NCI-H460 (cell line): ENCODE measurements at places on chromosomes 2 and 18. TPM values are rescaled to one million over a fixed set of nuclear protein-coding genes. Genes with fewer than 3 reads are reported as not detected.

SULT1C4 gene
- not detected in 2 replicates for total RNA-seq

DNA sequence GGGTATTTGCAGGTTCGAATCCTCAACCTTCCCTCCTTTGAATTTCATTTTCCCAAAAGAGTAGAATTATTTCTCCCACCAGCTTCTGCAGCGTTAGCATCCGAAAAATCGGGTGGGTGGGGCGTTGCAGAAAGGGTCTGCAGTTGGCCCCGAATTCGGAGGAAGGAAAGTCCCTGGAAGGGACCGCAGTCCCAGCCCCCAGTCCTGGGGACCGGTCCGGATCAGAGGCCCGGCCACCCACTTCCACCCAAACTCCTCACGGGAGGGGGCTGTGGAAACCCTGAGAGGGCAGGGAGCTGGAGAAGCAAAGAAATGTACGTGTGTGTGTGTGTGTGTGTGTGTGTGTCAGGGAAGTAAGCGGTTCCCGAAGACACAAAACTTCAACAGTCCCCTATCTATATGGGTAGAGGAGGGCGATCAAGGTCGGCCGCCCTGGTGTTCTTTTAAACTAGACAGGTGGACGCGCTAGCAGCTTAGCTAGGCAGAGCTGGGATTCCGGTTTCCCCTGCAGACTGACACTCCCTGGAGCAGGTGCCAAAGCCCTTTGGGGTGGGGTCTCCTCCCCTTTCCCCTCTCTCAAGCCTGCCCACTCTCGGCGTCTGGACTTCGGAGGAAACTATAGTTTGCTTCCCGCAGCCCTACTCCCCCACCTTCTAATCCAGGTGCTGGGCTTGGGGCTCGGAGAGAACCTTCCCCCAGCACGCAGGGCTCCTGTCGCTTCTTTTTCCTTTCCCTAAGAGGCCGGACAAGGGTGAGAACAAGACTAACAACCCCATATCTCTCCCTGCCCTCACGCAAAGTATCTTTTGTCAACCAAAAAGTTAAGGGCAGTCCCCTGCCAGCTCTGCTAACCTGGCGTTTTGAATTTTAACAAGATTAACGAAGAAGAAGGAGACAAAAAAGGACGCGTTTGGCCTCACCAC, 4.8 kb upstream of the ONECUT2 start:
- DNase-seq, result no peak

- DNase-seq, result no peak
Measured at GRCh38 chr18:44693030-44693784, 12.5 kb downstream of the SETBP1 start.

DNA sequence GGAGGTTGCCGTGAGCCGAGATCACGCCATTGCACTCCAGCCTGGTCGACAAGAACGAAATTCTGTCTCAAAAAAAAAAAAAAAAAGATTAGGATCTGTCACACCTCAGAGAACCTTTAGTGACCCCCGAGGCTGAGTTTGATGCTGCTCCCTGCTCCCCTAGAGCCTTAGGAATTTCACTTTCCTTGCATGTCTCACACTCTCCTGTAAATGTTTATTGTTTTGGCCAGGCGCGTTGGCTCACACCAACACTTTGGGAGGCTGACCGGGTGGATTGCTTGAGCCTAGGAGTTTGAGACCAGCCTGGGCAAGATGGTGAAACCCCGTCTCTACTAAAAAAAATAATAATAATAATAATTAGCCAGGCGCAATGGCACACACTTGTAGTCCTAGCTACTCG, 31.5 kb downstream of the SRSF7 start:
- DNase-seq, result no peak

- peak; percentile 96 for DNase-seq
Measured at GRCh38 chr18:9743200-9744016, 35.3 kb downstream of the RAB31 start.

PRSS56 gene
- total RNA-seq, result not detected in 2 replicates

GRCh38 chr2:36663851-36664695, 32.4 kb upstream of the VIT start:
- DNase-seq, result peak; percentile 88

DNA sequence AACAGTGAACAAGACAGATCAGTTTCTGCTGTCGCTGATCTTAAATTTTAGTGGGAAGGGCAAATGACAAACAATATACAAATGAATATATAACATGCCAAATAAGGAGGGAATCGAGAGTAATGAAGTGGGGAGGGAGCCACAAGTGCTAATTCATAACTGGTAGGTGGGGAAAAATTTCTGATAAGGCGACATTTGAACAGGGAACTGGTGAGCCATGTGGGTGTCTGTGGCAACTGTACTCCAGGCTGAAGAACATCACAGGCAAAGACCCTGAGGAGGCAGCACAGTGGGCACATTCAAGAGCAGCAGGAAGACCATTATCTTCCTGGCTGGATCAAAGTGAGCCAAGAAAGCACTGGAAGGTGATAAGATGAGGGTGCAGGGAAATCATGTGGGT, 51.6 kb upstream of the CD28 start:
- DNase-seq, result no peak

DNA sequence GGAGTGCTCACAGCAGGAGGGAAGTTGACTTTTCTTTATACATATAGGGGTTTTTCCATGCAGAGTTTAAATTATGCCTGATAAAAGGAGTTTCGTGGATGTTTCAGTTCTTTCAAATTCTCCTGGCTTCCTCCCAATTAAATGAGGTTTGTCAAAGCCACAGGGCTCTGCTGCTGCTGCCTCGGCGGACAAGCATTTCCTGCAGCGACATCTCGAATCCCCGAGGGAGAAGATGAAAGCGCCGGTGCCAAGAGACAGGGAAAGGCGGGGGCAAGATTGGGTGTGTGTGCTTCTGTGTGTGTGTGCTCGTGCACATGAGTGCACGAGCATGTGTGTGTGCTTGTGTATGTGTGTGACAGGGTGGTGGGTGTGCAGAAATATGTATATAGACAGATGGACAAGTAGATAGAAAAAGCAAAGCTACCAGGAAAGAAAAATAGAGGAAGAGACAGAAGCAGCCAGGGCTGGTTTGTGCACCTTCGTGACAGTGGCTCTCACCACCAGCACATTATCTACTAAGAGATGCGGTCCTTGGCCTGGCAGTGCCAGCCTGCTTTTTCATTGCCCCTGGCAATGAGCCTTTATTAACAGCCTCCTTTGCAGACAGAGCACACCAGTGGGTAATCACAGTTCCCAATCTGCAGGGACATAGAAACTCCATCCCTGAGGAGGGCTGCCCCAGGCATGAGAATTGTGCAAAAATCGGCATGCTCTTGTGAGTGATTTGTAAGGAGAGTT, 76.2 kb downstream of the CDK15 start:
- DNase-seq, result no peak

SLC16A14 gene
- 27.6 and 28.4 TPM in 2 replicates for total RNA-seq

DNA sequence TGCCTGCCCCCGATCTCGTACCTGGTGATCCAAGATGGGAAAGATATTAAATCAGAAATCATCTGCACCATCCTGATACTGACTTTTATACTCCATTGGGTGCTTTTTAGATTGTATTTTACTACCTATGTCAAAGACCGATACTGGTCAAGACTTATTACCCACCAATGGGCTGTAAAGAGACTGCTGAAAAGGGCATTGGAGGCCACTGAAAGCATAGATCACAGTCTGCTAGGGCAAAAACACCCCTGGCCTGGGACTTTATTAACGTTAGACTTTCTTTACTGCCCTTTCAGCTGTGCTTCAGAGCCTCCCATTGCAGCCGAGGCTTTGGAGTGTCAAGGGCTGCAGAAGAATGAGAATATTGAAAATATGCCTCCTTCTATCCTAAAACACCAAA, 472.8 kb upstream of the DDX18 start:
- DNase-seq, result no peak

GRCh38 chr2:64025741-64026140, 6.5 kb upstream of the VPS54 start:
- no peak for DNase-seq

DNA sequence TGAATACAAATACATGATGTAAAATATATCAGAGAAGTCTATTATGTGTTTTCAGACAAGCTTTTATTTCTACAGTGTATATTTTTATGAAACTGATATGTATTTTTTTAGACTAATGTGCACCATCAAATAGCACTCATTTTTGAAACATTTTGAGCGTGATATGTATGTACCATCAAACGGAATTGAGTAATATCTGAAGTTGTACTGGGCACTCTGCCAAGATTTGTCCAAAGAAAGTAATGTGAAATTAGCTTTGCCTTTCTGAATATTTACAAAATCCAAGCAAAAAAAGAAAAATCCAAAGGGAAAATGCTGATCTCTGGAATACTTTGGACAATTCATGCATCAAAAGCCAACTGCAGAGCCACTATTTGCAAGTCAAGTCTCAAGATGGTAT, 972.0 kb downstream of the DPP10 start:
- DNase-seq, result no peak

GRCh38 chr18:3264362-3264761, 2.4 kb downstream of the MYL12B start:
- DNase-seq, result no peak

SPP2 gene
- total RNA-seq, result not detected in 2 replicates

DNA sequence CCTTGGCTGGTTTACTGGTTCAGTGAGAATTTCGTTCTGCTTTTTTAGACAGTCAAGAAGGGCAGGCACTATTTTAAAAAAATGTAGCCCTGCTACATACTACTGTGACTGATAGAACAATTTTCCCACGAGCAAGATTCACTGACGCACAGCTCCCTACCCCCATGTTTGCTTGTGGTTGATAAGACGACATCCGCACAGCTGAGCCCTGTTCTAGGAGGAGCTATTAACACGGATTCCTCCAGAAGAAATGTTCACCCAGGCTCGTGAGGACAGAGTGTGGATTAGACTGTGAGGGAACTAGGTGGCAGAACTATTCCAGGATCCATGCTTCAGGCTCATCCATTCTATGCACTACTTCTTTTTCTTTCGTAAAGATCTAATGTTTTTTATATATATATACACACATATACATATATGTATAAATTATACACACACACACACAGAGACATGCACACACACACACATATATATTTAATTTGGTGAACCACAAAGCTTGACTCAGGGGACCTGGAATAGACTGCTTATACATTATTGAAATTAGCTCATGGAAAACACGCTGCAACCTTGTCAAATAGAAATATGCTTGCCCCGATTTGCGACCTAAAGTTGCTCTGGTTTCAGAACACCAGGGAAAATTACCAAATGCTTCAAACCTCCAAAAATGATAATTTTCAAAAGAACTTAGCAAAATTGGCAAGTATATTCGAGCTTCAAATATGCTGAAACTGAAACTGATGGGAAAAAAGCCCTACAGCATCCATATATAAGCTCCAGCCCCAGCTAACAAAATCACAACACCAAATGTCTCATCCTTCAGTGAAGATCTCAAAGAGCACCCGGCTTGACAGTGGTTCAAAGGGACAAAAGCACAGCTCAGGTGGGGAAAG, 370.4 kb downstream of the SOCS6 start:
- DNase-seq, result no peak

DNA sequence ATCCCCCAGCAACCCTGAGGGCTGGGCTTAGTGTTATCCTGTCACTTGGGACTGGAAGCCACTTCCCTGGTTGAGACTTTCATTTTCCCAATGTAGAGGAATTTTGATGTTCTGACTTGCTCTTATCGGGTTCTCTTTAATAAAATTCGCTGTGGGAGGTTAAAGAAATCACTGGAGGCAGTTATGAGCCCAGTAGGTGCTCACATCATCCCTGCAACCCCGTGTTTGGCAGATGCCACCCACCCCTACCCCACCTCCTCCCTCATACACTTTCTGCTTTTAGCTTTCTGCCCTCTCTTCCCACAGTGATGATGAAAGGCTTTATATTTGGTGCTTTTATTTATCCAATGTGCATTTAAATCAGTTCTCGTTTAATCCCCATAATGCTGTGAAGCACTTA, 106.6 kb downstream of the MAPK4 start:
- DNase-seq, result no peak

- no peak for DNase-seq
Measured at GRCh38 chr2:17362956-17363355, 155.3 kb downstream of the RAD51AP2 start.

DNA sequence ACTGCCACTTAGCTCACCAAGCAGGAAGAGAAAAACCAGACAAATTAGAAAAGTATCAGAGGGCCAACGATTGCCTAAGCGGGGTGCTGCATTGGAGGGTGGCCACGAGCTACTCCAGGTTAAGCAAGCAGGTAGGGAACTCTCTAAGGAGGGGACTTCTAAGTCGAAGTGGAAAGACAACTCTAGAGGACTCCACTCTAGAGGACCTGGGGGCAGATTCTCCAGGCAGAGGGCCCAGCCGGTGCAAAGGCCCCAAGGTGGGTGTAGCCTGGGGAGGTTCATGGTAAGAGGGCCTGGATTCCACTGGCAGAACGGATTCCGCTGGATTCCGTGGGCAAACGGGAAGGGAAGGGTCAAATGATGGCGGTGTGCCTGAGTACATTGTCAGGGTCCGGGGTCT, 12.7 kb downstream of the FBLN7 start:
- no peak for DNase-seq
